Adrenal gland (tissue), 19 donors: ENCODE measurements at places on chromosomes 2 and 18.

DNA sequence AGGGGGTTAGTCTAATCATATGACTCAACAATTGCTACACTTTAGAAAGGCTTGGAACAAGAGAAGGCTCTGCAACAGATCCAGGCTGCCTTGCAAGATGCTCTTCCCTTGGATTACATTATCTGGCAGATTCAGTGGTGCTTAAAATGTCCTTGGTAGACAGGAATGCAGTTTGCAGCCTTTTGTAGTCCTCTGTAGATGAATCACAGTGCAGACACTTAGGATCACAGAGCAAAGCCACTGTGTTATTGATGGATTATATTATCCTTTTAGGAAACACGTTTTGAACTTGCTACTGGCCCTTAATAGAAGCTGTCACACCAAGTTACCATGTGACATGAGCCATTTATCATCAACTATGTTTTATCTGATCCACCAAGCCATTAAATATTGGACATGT, 152.2 kb downstream of the CBLN2 start:
- no peak for DNase-seq

DNA sequence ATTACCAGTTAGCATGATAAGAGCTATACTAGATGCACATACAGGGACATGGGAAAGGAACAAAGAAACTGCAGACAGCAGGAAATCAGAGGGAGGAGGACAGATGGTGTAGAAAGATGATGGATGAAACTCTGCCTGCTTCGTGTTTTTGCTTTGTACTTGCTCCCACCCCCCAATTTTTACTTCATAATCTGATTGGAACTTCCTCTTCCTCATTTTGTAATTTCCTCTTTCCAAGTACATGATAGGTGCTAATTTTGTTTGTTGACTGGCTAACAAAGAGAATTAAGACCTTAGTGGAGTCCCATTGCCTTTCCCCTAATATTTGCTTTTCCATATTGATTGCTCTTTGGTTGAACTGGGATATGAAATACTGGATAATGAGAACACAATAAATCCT, 76.0 kb upstream of the PELI1 start:
- no peak for DNase-seq

GRCh38 chr2:168114040-168114439, 133.4 kb downstream of the STK39 start:
- no peak for DNase-seq

DNA sequence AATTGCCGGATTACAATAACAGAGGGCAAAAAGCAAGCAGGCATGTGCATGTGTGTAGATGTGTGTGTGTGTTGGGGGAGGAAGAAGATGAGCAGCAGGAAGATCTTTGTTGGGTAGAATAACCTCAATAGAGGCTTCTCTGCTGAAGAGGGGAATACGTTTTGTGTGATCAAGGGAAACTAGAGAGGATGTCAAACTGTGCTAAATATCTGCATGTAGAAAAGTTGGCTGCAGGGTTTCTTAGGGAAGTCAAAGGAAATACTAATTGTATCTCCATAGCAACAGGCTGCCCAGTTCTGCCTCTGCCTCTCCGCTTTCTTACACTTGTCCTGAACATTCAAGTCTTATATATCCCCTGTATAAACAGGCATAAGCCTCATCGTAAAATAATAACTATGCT, 190.1 kb upstream of the RND3 start:
- no peak for DNase-seq

DNA sequence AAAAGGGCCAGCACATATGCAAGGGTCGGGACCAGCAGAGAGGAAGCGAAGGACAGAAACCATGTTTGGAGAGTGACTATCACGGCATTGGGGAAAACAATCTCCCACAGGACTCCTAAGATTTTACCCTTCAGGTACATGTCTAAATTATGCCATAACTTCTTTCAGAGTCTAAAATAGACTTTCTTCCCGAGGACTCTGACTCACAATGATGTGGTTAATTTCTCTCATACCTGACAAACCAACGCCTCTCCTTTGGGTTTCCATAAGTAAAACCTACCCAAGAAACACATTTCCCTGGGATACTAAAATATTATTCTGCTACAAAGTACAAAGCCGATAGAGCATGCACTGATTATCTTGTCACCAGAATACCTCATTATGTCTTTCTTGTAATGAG, 127.8 kb upstream of the NETO1 start:
- DNase-seq, result no peak

DNA sequence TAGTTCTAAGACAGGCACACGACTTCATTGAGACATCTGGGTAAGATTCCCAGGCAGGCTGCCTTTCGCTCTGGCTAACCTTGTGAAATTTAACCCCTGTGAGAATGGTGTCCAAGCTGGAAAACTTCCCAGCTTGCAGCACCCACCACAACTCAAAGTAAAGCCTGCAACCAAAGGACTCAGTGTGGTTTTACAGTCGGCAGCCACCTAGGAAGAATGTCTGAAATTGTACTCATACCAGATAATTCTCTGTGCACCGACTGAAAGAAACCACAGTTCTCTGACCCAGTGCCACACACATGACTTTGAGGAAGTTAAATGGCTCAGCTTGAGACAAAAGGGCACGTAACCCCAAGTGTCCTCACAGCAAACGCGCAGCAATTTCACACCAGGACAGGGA, 125.7 kb downstream of the RBMS1 start:
- DNase-seq, result peak; percentile 29

- no peak for DNase-seq
Observed at GRCh38 chr2:84942166-84942565, 28.8 kb upstream of the KCMF1 start.

- DNase-seq, result no peak
Observed at GRCh38 chr2:29238497-29238896, 123.3 kb downstream of the CLIP4 start.

DNA sequence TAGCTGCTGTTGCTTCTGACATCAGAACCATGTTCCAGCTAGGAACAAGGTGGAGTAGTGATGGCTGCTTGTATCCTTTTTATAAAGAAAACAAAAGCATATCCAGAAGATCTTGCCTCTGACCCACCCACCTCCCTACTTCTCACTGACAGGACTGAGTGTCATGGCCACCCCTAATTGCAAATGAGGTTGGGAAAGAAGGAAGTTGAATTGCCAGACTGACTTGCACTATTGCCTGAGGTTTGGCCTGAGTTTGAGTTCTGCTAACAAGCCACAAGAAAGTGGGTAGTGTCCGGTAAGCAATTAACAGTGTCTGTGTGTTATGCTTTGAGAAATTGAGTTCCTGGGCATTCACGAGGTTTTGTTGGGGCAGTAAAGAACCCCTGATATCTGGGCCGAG, 22.8 kb downstream of the SGPP2 start:
- no peak for DNase-seq

DNA sequence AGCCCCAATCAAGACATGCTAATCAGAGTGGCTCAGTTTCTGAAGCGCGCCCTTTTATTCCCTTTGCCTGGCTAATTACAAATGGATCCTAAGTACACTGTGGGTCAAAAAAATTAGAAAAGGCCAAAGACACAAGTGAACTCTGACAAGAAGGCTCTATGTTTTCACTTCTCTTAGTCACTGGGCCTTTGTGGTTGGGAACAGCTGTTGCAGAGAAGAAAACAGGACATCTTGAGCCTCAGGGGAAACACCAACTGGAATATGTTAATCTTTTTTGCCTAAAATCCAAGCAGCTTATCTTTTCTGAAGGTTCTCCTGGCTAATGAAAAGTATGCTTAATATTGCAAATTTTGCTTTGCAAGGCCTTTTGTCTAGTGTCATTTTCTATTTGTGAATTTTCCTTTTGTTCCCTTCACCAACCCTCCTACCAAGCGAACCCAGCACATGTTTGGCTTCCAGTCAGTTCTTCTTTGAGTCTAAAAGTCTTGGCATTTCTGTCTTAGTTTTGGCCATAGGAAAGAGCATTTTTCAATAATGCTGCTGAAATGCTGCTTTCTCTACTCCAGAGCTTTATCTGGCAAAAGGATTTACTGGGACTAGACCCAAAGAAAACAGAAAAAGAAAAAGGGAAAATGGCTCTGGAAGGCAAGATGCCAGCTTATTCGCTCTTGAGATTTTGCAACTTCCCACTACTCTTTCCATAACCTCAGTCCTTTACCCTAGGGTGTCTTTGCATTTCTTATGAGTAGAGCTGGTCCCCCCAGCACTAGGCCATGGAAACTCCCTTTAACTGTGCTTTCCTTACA, 440.2 kb upstream of the ST6GAL2 start:
- DNase-seq, result no peak

- DNase-seq, result no peak
Observed at GRCh38 chr18:64097497-64097896, 51.4 kb downstream of the LINC00305 start.
